ENCODE measurements at places on chromosomes 4 and X. TPM values are rescaled to one million over a fixed set of nuclear protein-coding genes. Genes with fewer than 3 reads are reported as not detected.

The EDA gene
- 4.3 TPM for total RNA-seq

The BTK gene
- total RNA-seq = 1.9 TPM

The OPN1MW3 gene
- not detected for total RNA-seq

The ARX gene
- not detected for total RNA-seq

The SLC4A4 gene
- total RNA-seq = 0.26 TPM

The SEPTIN11 gene
- 13.2 TPM for total RNA-seq

The ADH4 gene
- total RNA-seq = not detected

The CXCL13 gene
- 0.28 TPM for total RNA-seq

The ARAP2 gene
- total RNA-seq = 70.8 TPM

The MCF2 gene
- 0.37 TPM for total RNA-seq

The CMC4 gene
- total RNA-seq = 9.4 TPM

All from activated T-cell treated with anti-CD3 and anti-CD28 coated beads, Interleukin-2, amount 50 U/mL, for 72 hours (primary cell).